Thymus (tissue), 14 donors: ENCODE measurements at places on chromosomes 13 and 19. TPM values are rescaled to one million over a fixed set of nuclear protein-coding genes. Genes with fewer than 3 reads are reported as not detected.

- no peak for DNase-seq
- H3K27ac ChIP-seq, result no peak overlapping the region
- no peaks in the 10 kb centered on the region for H3K4me1 ChIP-seq
- H3K27me3 ChIP-seq, result no peaks in the 10 kb centered on the region
Measured at GRCh38 chr13:97318532-97318931, 96.4 kb downstream of the MBNL2 start.

DNA sequence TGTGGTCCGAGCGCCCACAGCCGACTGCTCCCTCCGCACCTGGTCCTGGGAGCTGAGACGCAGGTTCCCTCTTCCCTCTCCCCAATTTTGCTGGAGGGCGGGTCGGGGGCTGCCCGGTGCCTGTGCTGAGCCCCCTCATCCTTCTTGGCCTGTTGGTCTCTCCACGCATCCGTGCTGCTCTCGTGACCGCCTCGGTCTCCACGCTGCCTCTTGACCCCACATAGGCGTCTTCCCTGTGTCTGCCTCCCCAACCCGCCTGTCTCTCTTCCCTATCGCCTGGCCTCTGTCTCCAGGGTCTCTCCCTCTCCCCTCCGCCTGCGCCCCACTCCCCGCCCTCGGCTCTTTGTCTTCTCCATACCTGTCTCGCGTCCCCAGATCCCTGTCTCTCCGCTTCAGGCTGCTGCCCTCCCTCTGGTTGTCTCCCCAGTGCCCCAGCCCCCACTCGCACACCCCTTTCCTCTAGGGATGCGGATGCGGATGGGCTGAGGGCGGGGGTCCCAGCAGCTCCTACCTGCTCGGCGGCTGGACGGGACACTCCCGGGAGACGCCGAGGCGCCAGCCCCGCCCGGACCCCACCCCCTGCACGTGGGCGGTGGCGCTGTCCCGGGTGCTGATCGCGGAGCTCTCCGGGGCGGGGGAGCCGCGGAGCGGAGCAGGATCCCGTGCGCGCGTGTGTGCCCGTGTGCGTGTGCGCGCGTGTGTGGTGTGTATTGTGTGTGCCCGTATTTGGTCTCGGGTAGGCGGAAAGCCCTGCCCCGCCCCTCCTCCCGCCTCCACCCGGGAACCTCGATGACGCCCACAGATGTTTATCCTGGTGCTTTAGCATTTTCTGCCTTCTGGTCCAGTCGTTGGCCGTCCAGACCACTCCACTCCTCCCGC, at the start of gene SYT5:
Gene SYT5, minus strand, starts transcription at position 684 of the 879 bp plus-strand sequence. CDS start 1,248 bp downstream, outside the sequence.
- peak within 1 kb of the TSS; percentile 20 for H3K4me3 ChIP-seq
- no peak within 1 kb of the TSS for H3K27ac ChIP-seq
- peaks cover 14% of the 10 kb centered on the region for H3K27me3 ChIP-seq
- H3K36me3 ChIP-seq, result no peaks in the 10 kb centered on the region

DNA sequence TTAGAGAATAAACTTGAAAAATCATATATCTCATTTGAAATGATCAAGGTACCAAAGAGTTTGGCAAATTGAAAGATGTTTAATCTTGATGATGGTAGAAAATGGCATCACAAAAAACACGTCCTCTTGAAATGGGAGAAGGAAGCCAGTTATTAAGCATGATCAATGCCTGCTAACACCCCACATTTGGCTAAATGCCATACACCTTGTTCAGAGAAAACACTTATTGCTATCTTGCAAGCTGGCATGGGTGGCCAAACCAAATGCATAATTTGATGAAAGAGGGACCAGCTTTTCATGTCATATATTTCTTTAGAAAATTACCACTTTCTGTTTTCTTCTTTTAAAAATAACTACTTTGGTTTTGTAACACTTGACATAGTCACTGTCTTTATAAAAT, 141.3 kb downstream of the ZAR1L start:
- DNase-seq, result no peak
- no peaks in the 10 kb centered on the region for H3K4me1 ChIP-seq
- H3K4me3 ChIP-seq, result no peak overlapping the region

DNA sequence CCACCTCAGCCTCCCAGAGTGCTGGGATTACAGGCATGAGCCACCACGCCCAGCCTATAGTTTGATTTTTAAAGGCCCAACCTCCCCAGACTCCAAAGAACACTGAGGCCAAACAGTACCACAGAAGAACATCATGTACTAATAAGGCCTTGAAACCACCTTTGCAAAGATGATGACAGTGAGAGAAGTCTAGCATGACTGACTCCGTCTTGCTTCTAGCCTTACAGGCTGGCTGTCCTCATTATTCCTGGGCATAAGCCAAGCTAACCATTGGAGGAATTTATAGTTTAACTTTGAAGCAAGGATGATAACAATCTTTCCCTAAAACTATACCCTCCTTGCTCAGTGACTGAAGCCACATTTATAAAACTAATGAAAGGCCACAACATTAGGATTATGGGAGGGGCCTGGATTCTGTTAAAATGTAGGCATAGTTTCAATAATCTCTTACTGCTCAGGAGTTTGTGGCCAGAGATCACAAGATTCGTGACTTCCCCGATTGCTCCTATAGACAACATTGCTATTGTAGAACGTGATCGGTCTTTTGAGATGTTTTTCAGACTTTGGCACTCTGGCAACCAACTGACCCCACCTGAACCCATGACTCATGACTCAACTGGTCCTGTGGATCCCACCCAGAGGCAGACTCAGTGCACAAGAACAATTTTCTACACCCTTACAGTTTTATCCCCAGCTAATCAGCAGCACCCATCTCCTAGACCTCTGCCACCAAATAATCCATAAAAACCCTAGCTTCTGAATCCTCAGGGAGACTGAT, 17.6 kb downstream of the GPR42 start:
- H3K27ac ChIP-seq, result no peak overlapping the region
- H3K4me1 ChIP-seq, result no peaks in the 10 kb centered on the region
- H3K4me3 ChIP-seq, result no peak overlapping the region
- H3K27me3 ChIP-seq, result no peaks in the 10 kb centered on the region

- no peaks in the 10 kb centered on the region for H3K27me3 ChIP-seq
- no peaks in the 10 kb centered on the region for H3K4me1 ChIP-seq
- no peak overlapping the region for H3K27ac ChIP-seq
- H3K36me3 ChIP-seq, result peaks cover 14% of the 10 kb centered on the region
- no peak overlapping the region for H3K4me3 ChIP-seq
- DNase-seq, result no peak
Measured at GRCh38 chr13:48383384-48383783, 29.5 kb downstream of the LPAR6 start.

DNA sequence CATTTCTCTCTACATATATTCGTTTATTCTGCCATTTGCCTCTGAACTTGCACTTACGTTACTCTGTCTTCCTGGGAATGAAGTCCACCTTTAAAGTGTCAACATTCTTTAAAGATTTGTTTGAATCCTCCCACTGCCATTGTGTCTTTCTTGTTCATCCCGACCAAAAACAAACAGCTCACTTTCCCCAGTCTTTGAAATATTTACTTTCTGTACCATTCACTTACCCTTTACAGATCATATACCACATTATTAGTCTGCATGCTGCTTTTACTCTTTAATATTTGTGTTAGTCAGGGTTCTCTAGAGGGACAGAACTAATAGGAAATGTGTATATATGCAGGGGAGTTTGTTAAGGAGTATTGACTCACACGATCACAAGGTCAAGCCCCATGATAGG, 176.6 kb upstream of the STARD13 start:
- no peak overlapping the region for H3K27ac ChIP-seq
- no peaks in the 10 kb centered on the region for H3K4me1 ChIP-seq
- no peak for DNase-seq
- H3K27me3 ChIP-seq, result no peaks in the 10 kb centered on the region
- H3K36me3 ChIP-seq, result no peaks in the 10 kb centered on the region
- no peak overlapping the region for H3K4me3 ChIP-seq

- DNase-seq, result no peak
- H3K4me3 ChIP-seq, result no peak overlapping the region
- H3K27me3 ChIP-seq, result peaks cover 2% of the 10 kb centered on the region
- H3K4me1 ChIP-seq, result no peaks in the 10 kb centered on the region
- H3K36me3 ChIP-seq, result no peaks in the 10 kb centered on the region
- no peak overlapping the region for H3K27ac ChIP-seq
Measured at GRCh38 chr19:42121036-42121621, 11.1 kb downstream of the POU2F2 start.

DNA sequence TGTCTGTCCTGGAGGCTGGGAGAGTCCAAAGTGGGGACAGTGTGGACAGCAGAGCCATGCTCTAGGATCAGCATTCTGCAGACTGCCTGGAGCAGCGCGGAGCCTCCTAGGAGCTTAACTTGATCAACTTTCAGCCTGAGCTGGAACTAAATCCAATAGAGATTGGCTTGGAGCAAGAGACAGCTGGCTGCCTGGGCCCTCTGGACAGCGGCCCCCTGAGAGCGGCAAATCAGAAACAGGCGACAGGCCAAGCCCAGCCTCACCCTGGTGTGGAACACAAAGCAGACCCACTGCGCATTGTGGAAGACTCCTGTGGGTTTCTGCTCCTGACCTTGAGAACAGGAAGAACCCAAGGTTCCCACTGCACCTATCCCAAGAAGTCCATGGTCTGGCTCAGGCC, 462.2 kb downstream of the TSHZ3 start:
- DNase-seq, result no peak
- H3K4me1 ChIP-seq, result no peaks in the 10 kb centered on the region
- no peak overlapping the region for H3K27ac ChIP-seq
- H3K36me3 ChIP-seq, result no peaks in the 10 kb centered on the region
- H3K27me3 ChIP-seq, result no peaks in the 10 kb centered on the region

DNA sequence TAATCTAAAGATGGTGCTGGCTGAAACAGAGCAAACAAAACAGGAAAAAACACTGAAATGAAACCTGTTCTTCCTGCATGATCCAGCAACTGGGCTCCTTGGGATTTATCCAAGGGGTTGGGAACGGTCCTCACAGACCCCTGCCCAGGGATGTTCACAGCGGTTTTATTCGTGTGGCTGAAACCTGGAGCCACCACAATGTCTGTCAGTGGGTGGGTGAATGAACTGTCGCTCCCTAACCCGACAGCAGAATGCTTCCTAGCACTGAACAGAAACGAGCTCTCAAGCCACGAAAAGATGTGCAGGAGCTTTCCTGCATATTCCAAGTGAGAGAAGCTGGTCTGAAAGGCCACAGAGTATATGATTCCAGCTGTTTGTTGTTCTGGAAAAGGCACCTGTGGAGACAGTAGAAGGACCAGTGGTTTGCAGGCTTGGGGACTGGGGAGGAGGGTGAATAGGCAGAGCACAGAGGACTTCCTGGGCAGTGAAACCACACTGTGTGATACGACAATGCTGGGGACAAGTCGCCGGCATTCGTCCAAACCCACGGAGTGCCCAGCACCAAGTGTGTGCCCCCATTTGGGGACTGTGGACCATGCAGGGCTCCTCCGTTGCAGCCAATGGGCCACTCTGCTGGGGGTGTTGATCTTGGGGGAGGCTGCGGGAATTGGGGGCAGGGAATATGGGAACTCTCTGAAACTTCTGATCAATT, 73.9 kb downstream of the TEX29 start:
- H3K4me1 ChIP-seq, result no peaks in the 10 kb centered on the region
- no peak for DNase-seq
- H3K4me3 ChIP-seq, result no peak overlapping the region
- H3K36me3 ChIP-seq, result no peaks in the 10 kb centered on the region

DNA sequence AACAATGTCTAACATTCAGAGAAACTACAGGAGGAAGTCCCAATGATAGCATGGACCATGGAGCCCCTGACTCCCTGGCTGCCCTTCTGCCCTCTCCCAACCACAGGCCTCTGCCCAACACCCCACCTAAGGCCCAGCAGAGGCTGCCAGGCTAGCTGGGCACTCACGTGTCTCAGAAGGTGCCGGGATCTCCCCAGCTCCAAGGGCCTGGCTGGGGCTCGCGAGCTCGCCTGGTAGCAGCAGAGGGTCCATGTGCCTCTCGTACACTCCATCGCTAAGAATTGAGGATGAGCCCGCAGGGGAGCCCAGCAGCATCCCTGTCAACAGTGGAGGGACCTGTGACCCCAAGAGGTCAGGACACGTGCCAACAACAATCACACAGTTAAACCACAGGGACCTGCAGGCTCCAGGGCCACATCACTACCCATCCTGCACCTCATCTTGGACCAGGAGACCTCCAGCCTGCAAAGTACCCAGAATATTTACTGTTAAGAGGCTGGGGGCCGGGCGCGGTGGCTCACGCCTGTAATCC, 9.4 kb downstream of the ZSCAN18 start:
- no peak for DNase-seq
- H3K27me3 ChIP-seq, result no peaks in the 10 kb centered on the region
- peaks cover 36% of the 10 kb centered on the region for H3K36me3 ChIP-seq

DNA sequence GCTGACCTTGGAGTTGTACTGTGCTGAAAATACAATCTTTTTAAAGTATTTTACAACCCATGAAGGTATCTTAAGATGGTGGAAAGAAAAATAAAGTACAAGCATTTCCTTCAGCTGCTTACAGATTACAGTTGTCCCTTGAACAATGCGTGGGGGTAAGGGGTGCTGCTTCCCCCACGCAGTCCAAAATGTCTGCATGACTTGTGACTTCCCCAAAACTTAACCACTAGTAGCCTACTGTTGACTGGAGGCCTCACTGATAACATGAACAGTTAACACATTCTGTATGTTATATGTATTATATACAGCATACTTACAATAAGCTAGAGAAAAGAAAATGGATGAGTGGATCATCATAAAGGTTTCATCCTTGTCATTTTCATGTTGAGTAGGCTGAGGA, 45.3 kb upstream of the ZNF599 start:
- no peak overlapping the region for H3K4me3 ChIP-seq
- H3K27me3 ChIP-seq, result no peaks in the 10 kb centered on the region
- H3K27ac ChIP-seq, result no peak overlapping the region
- no peaks in the 10 kb centered on the region for H3K4me1 ChIP-seq
- H3K36me3 ChIP-seq, result no peaks in the 10 kb centered on the region

- H3K27ac ChIP-seq, result no peak overlapping the region
- H3K4me1 ChIP-seq, result no peaks in the 10 kb centered on the region
- H3K4me3 ChIP-seq, result no peak overlapping the region
- H3K36me3 ChIP-seq, result no peaks in the 10 kb centered on the region
- DNase-seq, result no peak
Measured at GRCh38 chr13:63299866-63300394, 1884.3 kb upstream of the PCDH20 start.

ZFP28 gene
- polyA plus RNA-seq, result 6.1 TPM

CLDN10 gene
- polyA plus RNA-seq, result 1.1 TPM

ACP7 gene
- polyA plus RNA-seq, result 0.11 TPM

ACTMAP gene
- polyA plus RNA-seq, result 7.4 TPM

CAPN12 gene
- polyA plus RNA-seq, result 6.5 TPM

SCN1B gene
- polyA plus RNA-seq, result 3.4 TPM
